Bronchial epithelial cell (primary cell): ENCODE measurements at places on chromosomes 12 and 14.

GRCh38 chr12:51672334-51672733 is 81.3 kb downstream of the SCN8A start:
- DNase-seq: no peak

DNA sequence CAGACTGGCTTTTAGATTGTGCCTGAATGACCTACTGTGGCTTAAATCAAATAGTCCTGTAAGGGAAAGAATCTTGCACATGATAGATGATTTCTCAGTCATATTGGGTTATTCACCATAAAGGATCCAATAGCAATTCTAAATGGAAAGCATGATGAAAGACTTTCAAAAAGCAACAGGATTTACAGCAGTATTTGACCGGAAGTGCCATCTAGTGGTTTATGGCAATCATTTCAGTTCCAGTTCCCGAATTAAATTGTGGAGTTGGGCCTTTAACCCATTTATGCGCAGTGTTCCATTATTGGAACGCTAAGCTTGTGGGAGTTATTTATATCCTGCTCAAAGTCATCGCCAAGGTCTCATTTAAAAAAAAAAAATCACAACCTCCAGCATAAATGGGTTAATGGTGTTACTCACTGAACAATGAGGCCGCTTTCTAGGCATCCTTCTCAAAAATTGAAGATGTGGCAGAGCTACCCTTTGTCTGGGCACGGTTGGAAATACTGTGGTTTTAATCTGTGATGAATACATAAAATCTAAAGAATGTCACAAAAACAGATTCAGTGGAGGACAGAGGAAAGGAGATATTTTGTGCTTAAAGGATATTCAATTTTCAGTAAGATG is 60.8 kb upstream of the REP15 start:
- peak; percentile 68 for DNase-seq

DNA sequence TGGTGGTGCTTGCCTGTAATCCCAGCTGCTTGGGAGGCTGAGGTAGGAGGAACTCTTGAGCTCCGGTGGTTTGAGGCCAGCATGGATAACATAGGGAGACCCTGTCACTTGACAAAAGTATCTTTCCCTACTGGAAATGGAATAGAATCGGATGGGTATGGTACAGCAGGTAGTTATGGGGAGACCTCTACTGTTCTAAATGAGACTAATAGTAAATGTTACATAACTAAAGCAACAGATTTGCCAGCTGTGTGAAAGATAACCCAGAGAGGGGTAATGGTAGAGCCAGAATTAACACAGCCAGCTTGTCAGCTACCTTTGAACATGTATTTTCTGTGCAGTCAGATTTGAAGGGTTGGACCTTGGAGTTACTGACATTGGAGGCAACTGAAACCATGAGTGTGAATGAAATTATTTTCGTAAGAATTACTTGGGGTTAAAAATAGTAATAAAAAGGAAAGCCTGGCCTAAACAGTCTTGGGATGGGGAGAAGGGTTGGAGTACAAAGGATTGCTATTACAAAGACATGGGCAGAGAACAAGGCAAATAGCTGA is 21.7 kb upstream of the NUP107 start:
- no peak for DNase-seq

GRCh38 chr14:24194186-24194872 is 912 bp downstream of the TM9SF1 start:
- DNase-seq: no peak

DNA sequence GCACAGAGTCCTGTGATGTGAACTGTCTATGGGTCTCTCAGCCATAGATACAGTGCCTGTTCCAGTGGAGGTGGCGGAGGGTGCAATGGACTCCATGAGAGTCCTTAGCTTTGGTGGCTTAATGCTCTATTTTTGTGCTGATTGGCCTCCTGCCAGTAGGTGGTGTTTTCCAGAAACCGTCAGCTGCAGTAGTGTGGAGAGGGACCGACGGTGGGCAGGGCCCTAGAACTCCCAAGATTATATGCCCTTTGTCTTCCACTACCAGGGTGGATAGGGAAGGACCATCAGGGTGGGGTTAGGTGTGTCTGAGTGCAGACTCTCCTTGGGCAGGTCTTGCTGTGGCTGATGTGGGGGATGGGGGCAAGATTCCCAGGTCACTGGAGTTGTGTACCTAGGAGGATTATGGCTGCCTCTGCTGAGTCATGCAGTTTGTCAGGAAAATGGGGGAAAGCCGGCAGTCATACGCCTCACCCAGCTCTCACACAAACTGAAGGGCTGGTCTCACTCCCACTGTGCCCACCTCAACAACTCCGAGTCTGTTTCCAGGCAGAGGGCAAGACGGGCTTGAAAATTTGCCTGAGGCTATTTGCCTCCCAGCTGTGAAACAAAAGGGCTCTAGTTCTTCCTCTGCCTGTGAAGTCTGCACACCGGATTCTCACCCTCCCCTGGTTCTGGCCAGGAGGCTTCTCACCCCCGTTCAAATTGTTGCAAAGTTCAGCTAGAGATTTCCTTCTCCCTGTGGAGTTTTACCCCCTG is 24.9 kb upstream of the ZDHHC17 start:
- no peak for DNase-seq

- DNase-seq: peak; percentile 62
Observed at GRCh38 chr12:108691998-108692808, 39.1 kb downstream of the CORO1C start.

DNA sequence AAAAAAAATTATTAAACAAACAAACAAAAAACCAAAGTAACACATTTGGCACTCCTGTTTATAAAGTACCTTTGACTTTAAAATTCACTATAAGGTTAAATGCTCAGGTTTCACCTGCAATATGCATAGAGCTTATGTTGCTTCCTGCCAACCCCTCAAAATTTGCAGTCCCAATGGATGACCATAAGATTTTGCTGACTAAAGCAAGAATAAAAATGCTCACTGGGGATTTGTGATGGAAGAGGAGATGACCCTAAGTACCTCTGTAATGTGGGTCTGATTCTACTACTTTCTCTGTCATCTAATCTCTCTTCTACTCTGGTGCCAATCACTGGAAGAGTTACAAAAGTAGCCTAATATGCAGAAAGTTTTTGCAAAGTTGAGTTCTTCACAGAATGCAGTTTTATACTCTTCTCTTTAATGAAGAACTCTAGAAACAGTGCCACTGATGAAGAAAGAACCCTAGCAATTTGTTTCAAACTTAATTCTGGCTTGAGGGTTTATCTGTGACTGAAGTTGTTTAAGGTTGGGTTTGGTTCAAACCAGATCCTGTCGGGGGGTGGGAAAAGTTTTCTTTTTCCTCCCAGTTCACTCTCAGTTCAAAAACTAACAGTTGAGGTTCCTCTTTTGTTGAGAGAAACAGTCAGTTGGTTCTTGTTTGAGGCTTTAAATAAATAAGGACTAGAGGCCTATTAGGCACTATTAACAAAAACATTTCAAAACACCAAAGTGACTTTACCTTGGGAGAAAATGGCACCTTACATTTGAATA is 10.9 kb downstream of the WASHC3 start:
- DNase-seq: no peak

GRCh38 chr14:42629553-42629952 is 1022.9 kb downstream of the LRFN5 start:
- no peak for DNase-seq

- DNase-seq: no peak
Observed at GRCh38 chr14:102501751-102502315, 7.7 kb downstream of the ANKRD9 start.

GRCh38 chr14:75249251-75249957 is 29.2 kb upstream of the FOS start:
- DNase-seq: peak; percentile 67

GRCh38 chr12:130675121-130675520 is 41.0 kb downstream of the RIMBP2 start:
- no peak for DNase-seq

DNA sequence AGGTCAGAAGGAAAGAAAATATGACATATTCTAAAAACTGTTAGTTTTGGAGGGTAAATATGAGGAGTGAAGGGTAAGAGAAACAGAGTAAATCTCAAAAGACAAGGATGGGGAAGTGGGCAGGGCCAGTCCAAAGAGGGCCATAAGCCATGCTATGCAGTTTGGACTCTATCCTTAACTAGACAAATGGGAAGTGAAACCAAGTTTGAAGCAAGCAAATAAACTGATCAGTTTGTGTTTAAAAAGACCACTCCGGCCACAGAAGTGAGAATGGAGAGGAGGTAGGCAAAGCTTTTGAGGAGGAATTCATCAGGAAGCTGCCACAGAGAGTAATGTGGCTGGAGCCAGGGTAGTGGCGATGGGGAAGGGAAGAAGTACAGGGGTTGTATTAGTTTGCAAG is 37.5 kb upstream of the DAAM1 start:
- no peak for DNase-seq

DNA sequence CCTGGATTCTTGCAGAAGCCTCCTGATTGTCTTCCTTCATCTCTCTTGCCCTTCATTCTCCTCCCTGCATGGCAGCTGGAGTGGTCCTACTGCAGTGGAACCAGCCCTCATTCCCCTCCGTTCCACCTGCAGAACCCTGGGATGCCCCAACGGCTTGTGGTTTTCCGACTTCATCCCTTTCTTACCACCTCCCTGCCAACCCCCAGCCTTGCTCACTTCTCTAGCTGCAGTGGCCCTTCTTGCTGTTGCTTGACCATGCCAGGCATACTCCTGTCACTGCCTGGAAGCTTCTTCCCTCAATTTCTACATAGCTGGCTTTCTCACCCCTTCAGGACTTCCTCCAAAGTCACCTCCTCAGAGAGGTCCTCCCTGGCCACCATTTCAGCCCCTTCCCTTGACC is 123.3 kb downstream of the BEGAIN start:
- DNase-seq: no peak

DNA sequence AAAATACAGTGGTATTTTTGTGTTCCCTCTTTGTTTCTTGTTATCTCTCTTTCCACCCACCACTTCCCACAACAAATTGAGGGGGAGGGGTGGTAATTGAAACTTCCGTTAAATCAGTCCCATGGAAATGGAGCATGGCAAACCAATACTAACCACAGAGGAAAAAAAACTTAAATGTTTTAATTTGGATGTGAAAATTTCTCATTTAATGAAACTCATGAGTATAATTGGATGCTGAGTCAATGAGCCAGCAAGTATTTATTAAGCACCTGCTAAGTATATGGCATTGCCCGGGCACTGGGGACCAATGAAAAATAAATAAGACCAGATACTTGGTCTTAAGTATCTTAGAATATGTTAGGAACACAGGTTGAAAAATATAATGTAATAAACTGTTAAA is 147.5 kb downstream of the KCNH5 start:
- DNase-seq: no peak

GRCh38 chr12:124344022-124344421 is 49.1 kb downstream of the RFLNA start:
- DNase-seq: no peak

DNA sequence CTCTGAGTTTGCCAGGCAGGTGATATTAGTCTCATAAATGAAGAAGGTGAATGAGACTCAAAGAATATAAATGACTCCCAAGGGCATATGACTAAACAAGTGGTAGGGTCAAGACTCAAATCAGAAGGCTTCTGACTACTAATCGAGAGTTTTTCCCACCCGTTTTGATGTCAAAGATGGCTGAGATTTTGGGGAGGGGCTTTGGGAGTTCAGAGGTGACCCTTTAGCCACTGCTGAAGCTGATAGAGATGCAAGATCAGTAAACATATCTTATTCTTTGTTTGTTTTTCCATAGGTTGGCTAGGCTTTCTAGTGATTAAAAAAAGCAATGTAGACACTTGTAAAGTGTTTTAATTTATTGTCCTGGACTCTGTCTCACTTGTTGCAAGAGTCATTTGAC is 239.6 kb upstream of the PLEKHG7 start:
- no peak for DNase-seq

GRCh38 chr12:131321988-131322387 is 368.3 kb downstream of the ADGRD1 start:
- DNase-seq: no peak

DNA sequence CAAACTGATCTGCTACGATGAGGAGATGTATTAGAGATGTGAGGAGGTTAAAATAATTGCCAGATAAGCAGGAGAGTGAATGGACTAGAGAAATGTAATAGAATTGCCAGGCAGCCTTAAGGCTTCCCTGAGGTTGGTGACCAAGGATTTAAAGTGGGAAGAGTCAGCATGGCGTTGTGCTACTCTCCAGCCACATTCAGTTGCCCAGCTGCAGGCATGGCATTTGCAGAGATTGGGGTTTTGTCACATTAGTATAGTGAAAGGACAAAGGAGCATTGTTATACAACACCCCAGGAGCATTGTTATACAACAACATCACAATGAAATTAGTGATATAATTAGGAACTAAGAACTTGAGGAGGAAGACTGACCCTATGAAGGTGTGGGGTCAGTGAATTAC is 31.7 kb downstream of the MARK3 start:
- DNase-seq: no peak

DNA sequence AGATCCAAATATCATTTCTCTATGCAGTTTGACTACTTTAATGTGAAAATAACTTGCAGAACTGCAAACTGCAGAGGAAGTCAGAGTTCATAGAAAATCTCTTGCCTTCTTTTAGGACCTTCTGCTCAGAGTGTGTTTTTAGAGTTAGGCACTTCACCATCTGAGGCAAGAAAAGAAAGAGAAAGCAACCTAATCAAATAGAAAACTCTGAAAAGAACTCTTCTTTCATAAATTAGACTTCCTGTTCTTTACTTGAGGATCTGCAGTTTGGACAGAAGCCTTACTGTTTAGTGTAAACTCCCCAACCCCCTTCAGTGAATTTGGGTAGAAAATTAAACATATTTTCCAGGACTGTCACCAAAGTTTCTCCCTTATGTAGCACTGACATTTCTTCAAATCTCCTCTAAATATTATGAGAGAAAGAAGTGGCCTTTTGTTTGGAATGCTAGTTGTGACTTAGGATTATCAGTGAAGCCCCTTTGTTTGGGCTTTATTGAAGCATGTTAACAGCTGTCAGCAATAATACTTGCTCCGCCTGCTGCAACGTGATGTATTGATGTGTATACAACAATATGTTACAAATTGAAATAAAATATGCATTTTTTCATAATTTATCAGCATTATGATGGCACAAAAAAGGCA is 99.5 kb downstream of the PDZRN4 start:
- no peak for DNase-seq

DNA sequence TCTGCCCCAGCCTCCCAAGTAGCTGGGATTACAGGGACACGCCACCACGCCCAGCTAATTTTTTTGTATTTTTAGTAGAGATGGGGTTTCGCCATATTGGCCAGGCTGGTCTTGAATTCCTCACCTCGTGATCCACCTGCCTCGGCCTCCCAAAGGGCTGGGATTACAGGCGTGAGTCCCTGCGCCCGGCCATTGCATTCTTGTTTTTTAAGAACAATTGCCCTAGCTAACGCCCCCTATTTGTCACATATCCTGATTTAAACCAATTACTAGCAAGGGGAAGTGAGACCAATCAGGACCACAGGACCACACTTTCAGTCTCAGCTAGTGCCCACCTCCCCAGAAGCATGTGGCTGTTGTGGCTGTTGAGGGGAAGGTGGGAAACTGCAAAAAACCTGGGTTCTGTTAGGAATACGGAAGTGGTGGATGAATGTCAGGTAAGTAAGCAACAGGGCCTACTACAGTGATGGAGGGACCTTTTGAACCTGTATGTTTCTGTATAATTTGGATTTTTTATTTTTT is 37.8 kb upstream of the NFYB start:
- no peak for DNase-seq

DNA sequence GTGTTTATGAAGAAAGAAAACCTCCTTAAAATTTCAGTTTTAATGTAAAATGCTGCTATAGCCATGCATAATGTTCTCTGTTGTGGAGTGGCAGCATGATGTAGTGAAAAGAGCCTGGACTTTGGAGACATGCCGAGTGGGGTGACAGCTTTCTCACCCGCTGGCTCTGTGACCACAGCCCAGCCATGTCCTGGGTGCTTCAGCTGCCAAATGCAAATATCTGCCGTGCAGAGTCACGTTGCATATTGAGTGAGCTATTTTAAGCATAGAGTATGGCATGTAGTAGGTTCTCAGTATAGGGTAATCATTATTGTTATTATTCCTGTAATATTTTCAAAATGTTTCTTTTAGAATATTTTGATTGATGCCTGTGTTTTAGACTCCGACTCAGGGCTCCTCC is 15.5 kb upstream of the TCTN2 start:
- DNase-seq: no peak
